Epithelial cell of proximal tubule (primary cell): ENCODE measurements at places on chromosomes 2 and 18. TPM values are rescaled to one million over a fixed set of nuclear protein-coding genes. Genes with fewer than 3 reads are reported as not detected.
A peak's percentile ranks its signal among the peaks of the same experiment; 100 is the strongest.

DCDC2C gene
- not detected in 2 replicates for total RNA-seq

PRKAG3 gene
- total RNA-seq = not detected in 2 replicates

RAB17 gene
- total RNA-seq = 0.94 and 6.1 TPM in 2 replicates

RAB31 gene
- 17.7 and 31.2 TPM in 2 replicates for total RNA-seq

LBX2 gene
- 1.3 and 1.7 TPM in 2 replicates for total RNA-seq

KIF5C gene
- 4.7 and 6.9 TPM in 2 replicates for total RNA-seq

GRCh38 chr2:224594840-224595239 lies 9.7 kb upstream of the CUL3 start:
- DNase-seq = no peak

DNA sequence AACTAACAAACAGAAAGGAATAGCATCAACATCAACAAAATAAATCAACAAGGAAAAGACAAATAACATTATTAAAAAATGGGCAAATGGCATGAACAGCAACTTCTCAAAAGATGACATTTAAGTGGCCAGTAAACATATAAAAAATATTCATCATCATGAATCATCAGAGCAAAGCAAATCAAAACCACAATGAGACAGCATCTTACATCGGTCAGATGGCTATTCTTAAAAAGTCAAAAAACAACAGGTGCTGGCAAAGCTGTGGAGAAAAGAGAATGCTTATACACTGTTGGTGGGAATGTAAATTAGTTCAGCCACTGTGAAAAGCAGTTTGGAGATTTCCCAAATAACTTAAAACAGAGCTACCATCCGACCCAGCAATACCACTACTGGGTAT lies 327.1 kb downstream of the CMPK2 start:
- DNase-seq = no peak

- DNase-seq = peak; percentile 71
Observed at GRCh38 chr2:20516646-20517341, 69.9 kb downstream of the RHOB start.

GRCh38 chr2:240946046-240946445 lies 39.9 kb downstream of the CROCC2 start:
- no peak for DNase-seq

DNA sequence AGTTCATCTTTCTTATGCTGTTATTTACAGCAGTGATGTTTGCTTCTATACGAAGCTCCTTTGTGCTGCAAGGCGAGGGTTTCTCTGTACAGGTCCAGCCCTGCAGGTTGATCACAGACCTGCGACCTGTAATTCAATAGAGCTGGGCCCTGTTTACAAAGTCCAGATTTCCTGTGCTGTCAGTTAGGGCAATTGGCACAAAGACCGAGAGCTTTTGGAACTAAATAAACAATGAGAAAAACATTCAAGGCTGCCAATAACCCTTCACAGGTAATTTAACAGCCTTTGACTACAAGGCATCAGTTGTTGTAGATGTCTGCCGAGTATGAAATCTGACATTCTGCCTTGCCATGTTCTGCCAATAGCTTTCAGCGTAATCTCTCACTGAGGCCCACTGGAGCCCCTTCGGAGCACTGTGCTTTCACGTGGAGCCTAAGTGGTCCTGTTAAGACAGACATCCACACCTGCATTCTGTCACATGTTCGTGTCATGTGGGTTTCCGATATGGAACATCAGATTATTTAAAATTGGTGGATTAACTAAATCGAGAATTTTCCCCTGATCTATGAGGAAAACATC lies 232.5 kb downstream of the PTGR3 start:
- DNase-seq = no peak

- no peak for DNase-seq
Observed at GRCh38 chr2:209845666-209846065, 74.0 kb downstream of the UNC80 start.

- no peak for DNase-seq
Observed at GRCh38 chr2:132441051-132441450, 24.4 kb downstream of the GPR39 start.

- no peak for DNase-seq
Observed at GRCh38 chr18:12064086-12064763, 29.4 kb upstream of the ANKRD62 start.

GRCh38 chr2:54724560-54725342 lies 1.3 kb downstream of the EML6 start:
- DNase-seq = no peak

GRCh38 chr18:5817816-5818215 lies 77.5 kb downstream of the TMEM200C start:
- DNase-seq = no peak

GRCh38 chr2:208638059-208638458 lies 231.5 kb downstream of the PTH2R start:
- DNase-seq = no peak

GRCh38 chr2:4618630-4619228 lies 915.4 kb downstream of the DCDC2C start:
- no peak for DNase-seq

- DNase-seq = no peak
Observed at GRCh38 chr2:54638774-54639187, 84.7 kb upstream of the EML6 start.

GRCh38 chr2:177799531-177799930 lies 273.0 kb downstream of the PDE11A start:
- DNase-seq = no peak

DNA sequence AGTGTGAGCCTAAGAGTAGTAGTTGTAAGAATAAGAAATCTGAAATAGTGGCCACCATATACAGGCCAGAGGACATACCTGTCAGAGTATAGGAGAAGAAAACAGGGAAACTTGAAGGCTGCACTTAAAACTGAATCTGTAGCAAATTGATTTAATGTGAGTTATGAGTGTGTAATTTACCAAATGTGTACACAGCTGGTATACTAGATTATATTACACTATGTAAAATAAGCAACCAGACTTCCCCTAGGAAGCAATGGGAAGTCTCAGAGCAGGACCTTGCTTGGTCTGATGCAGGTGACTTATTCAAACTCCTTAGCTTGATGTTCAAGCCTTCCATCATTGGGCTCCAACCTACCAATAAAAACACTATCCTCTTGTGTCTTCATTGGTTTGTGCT lies 17.3 kb upstream of the EPC2 start:
- DNase-seq = no peak

GRCh38 chr2:120318626-120319025 lies 27.3 kb upstream of the INHBB start:
- no peak for DNase-seq
